Gastrocnemius medialis (tissue), 4 donors: ENCODE measurements at places on chromosomes 7 and 10.

- no peaks in the 10 kb centered on the region for H3K27me3 ChIP-seq
- H3K36me3 ChIP-seq: no peaks in the 10 kb centered on the region
- H3K27ac ChIP-seq: no peak overlapping the region
- no peak for DNase-seq
Observed at GRCh38 chr7:22931011-22931410, 82.9 kb downstream of the HYCC1 start.

GRCh38 chr10:133309720-133310398 is 1.1 kb downstream of the ZNF511 start:
- peak overlapping the region; percentile 99 for H3K4me3 ChIP-seq
- H3K4me1 ChIP-seq: peaks cover 24% of the 10 kb centered on the region
- H3K27me3 ChIP-seq: no peaks in the 10 kb centered on the region
- H3K27ac ChIP-seq: peak overlapping the region; percentile 99
- no peaks in the 10 kb centered on the region for H3K36me3 ChIP-seq

DNA sequence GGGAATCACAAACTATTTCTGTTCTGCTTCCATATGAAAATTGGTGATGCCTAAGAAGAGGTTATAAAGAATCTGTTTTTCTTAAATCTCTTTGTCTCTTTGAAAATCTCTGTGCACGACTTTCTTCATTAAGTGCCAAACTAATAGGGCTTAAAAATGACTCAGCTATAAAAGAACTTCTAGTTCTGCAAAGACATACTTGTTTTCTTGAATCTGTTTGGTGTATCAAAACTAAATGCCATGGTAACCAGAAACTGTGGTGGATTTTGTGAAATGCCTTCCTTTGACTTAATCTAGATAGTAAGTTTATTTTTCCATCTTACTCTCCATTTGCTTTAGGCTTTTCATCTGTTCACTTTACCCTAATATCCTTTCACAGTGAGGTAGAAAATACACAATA is 417.8 kb downstream of the PARD3 start:
- H3K36me3 ChIP-seq: no peaks in the 10 kb centered on the region
- no peak overlapping the region for H3K27ac ChIP-seq
- H3K4me3 ChIP-seq: no peak overlapping the region
- H3K4me1 ChIP-seq: no peaks in the 10 kb centered on the region

- H3K27me3 ChIP-seq: no peaks in the 10 kb centered on the region
- no peaks in the 10 kb centered on the region for H3K36me3 ChIP-seq
- H3K4me3 ChIP-seq: no peak overlapping the region
Observed at GRCh38 chr10:68239069-68239468, 7.2 kb upstream of the ATOH7 start.

DNA sequence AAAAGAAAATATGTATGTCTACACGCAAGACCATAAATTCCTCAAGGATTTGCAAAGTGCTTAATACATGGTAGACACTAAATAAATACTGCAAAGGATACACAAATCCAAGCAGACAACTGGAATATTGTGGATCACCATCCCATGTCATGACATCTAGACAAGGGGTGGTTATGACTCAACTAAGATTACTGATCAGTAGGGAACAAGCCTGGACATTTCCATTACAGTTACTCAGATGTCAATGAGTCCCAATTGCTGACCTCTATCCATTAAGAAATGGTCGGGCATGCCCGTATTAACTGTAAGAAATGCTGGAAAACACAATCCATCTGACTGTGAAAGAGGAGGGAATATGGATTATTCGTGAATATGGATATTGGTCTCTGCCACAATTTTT is 27.6 kb upstream of the RUFY2 start:
- no peaks in the 10 kb centered on the region for H3K27me3 ChIP-seq
- H3K4me1 ChIP-seq: no peaks in the 10 kb centered on the region
- H3K36me3 ChIP-seq: no peaks in the 10 kb centered on the region
- no peak overlapping the region for H3K27ac ChIP-seq

DNA sequence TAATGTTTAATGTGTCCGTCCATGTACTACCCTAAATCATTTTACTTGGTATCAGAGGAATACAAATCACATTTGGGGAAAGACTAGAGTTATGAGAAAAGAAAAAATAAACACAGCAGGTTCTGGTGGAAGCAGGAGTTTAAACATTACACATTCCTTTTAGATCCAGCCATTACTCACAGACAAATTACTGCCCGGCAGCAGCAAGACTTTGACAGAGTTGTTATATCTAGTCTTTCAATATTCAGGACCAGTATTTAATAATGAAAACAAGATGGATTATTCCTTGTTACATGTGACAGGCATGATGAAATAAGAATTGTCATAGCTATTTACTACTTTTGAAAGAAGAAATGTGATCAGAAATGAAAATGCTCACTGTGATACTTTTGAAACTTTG is 131.8 kb upstream of the GNAI1 start:
- no peak for DNase-seq
- H3K4me1 ChIP-seq: no peaks in the 10 kb centered on the region
- no peak overlapping the region for H3K4me3 ChIP-seq
- no peaks in the 10 kb centered on the region for H3K27me3 ChIP-seq
- no peaks in the 10 kb centered on the region for H3K36me3 ChIP-seq
- H3K27ac ChIP-seq: no peak overlapping the region

DNA sequence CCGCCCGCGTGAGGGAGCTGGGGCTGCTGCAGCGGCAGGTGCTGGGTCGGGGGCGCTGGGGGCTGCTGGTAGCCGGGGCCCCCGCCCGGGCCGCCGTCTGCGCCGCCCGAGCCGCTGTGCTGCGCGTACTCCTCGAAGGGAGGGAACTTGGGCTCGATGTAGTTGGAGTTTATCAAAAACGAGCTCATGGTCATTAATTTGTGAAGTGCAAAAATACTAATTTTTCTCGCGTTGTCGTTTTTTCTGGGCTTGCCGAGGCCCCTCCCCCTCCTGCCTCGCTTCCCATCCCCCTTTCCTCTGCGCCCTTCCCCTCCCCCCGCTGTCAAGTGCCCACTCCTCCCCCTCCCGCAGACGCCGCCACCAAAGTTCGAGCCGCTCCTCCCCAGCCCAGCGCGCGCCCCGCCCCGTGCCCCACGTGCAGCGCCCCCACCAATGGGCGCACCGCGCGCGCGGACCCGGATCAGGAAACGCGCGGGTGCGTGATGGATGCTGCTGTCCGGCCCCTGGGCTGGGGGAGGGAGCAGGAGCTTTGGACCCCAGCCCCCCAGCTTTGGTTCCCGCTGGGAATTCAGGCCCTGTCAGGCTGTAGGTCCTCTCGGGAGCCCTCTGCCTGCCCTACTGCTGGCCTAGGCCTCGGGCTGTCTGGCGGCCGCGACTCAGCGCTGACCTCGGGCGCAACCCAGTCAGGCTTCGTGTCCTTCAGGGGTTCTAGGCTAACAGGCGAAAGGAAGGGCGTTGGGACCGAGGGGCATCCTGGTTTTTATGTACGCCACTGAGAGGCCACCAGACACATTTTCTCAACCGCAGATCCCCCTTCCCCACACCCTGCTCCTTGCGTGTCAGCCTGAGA is at the start of gene HOXA4:
HOXA4 (minus strand) TSS at position 218 of the 850 bp plus-strand sequence; CDS start at position 194, 24 bp downstream.
- H3K4me1 ChIP-seq: peaks cover 58% of the 10 kb centered on the region
- no peaks in the 10 kb centered on the region for H3K27me3 ChIP-seq
- H3K27ac ChIP-seq: peak within 1 kb of the TSS; percentile 95

- H3K27ac ChIP-seq: no peak overlapping the region
- no peaks in the 10 kb centered on the region for H3K4me1 ChIP-seq
- DNase-seq: no peak
- no peak overlapping the region for H3K4me3 ChIP-seq
- no peaks in the 10 kb centered on the region for H3K36me3 ChIP-seq
- no peaks in the 10 kb centered on the region for H3K27me3 ChIP-seq
Observed at GRCh38 chr10:105793071-105793470, 1152.0 kb downstream of the SORCS3 start.
